Stimulated activated CD4-positive, alpha-beta T cell treated with anti-CD3 and anti-CD28 coated beads, Interleukin-4, amount 100 ng/mL, for 4 hours (primary cell): ENCODE measurements at places on chromosomes 4 and X.

DNA sequence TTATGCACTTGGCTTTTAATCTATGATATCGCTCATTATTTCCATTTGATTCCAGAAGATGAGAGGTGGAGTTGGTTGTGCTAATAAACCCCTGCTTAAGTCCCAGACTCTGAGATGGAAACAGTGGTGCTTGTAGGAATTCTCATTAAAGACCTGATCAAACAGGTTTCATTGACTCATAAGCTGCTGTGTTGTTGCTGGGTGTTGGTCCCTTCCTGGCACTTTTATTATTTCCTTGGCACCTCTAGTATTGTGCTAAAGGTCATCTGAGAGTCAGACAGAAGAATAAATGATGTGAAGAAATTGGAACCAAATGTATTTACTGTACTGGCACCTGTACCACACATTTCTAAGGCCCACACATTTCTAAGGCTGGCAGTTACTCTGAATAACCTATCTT, 544.7 kb upstream of the NR3C2 start:
- no peak for DNase-seq

GRCh38 chrX:107686026-107686425, 57.7 kb downstream of the PRPS1 start:
- DNase-seq = no peak

GRCh38 chr4:112633477-112634235, 3.1 kb downstream of the ZGRF1 start:
- no peak for DNase-seq

GRCh38 chrX:40107291-40108161, 9.8 kb upstream of the BCOR start:
- no peak for DNase-seq

DNA sequence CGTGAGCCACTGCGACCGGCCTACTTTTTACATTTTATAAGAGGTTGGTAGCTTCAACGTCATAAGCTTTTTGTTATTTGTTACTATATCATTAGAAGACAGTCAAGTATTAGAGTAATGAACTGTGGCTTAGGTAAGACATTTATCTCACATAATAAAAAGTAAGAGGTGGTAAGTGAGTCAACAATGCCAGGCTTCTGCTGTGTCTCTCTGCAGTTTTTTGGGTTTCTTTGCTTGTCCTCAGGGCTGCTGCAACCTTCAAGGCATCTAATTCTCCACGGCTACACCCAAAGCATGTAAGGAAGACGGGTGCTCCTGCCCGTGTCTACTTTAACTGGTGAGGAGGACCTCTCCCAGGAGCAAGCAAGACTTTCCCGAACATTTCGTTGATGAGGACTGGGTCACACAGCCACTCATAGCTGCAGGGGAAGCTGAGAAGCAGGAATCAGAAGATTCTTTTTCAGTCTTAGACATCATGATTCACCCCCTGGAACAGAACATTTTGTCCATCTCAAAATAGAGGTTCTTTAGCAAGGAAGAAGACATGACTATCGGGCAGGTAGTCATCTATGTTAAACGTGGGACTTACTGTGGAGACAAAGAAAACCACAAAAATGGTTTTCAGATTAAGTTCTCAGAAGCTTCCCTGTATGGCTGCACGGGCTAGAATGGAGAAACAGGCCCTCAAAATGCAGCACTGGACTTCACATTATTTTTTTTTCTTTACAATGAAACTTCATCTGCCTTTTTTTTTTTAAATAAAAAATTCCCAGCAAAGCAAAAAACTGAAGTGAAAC, 13.0 kb upstream of the RHOH start:
- DNase-seq = no peak

- no peak for DNase-seq
These were observed 756.5 kb downstream of the C4orf33 start for GRCh38 chr4:129852434-129852833.

DNA sequence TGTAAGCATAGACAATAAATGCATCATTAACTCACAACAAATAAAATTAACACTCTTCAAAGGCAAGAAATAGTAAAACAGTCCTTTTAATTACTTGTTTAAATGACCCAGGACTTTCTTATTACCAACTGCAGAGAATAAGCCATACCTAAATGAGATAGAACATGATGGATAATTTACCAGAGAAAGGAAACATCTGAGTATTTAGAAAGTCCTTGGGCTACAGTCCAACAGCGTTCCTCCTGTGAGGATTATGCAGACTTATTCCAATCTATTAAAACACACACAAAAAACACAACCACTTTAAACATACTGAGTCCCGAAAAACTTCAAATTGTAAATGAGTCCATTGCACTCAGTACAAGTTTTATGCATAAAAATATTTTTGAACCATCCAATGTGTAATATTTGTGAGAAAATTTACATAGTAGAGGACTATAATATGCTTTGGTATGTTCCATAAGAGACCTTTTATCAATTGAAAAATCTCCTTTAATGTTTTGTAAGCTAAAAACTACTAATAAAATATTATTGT, 129.2 kb downstream of the NR3C2 start:
- DNase-seq = no peak

- DNase-seq = peak; percentile 24
These were observed at the start of gene JADE3 for GRCh38 chrX:46912098-46912602. JADE3 (plus strand) TSS chrX:46912421; CDS start chrX:46984895, 72,474 bp downstream.

GRCh38 chr4:124526769-124527168, 185.8 kb downstream of the ANKRD50 start:
- no peak for DNase-seq

DNA sequence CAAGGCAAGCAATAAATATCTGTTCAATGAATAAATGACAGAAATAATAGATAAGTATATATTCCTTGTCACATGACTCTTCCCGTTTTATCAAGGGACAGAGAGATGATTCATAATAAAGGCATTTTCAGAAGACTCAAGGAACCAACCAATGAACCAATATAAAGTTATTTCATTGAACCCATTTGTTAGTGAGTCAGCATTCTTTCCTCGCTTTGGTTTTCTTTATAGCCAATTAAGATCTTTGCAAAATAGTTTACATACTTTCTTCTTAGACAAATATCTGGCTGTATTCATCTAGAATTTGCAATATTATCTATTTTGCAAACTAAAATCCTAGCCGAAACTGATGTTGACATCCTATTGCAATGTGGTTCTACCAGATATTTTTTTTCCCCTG, 269.4 kb downstream of the IL15 start:
- DNase-seq = no peak

GRCh38 chrX:71619986-71620385, 1.7 kb upstream of the CXCR3 start:
- no peak for DNase-seq

DNA sequence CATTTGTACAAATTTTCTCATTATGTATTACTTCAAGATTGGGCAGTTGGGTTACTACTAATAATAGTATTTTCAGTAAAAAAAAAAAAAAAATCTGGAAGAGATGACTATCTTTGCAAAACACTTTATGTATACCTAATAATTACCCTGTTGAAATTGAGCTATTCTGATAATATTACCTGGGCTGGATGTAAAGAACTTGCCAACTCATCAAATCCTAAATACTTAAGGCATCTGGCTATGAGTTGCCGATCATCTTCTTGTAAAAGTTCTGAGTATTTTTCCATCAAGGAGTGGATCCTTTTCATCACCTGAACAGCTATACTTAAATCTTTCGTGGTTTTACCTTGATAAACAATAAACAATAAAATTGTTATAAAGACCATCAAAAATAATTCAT, 42.7 kb downstream of the DDX60 start:
- no peak for DNase-seq

- no peak for DNase-seq
These were observed 36.3 kb upstream of the AREG start for GRCh38 chr4:74408639-74409038.

- DNase-seq = no peak
These were observed 19.9 kb downstream of the SEPTIN11 start for GRCh38 chr4:76969495-76969894.

GRCh38 chrX:134990801-134991481, at the start of gene SMIM10:
SMIM10 (plus strand) TSS chrX:134990991; CDS start chrX:134991096, 105 bp downstream.
- peak; percentile 10 for DNase-seq

DNA sequence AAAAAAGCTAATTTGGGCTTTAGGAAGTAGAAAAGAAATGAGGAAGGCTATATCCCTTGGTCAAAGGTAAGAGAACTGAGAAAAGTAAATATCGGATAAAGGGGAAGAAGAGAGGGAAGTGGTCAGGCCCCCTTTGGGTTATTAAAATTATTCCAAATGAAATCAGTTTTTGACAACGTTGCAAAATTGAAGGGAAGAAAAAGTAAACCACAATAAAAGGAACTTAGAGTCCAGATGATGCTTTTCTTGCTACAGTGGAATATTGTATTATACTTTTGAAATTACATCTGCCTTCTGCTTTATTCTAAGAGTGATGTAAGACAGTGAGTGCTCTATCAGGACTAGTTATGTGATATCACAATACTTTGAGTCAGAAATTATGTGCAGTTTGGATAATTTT, 59.4 kb upstream of the RBPJ start:
- no peak for DNase-seq

GRCh38 chr4:11954093-11954492, 525.4 kb upstream of the HS3ST1 start:
- DNase-seq = no peak

DNA sequence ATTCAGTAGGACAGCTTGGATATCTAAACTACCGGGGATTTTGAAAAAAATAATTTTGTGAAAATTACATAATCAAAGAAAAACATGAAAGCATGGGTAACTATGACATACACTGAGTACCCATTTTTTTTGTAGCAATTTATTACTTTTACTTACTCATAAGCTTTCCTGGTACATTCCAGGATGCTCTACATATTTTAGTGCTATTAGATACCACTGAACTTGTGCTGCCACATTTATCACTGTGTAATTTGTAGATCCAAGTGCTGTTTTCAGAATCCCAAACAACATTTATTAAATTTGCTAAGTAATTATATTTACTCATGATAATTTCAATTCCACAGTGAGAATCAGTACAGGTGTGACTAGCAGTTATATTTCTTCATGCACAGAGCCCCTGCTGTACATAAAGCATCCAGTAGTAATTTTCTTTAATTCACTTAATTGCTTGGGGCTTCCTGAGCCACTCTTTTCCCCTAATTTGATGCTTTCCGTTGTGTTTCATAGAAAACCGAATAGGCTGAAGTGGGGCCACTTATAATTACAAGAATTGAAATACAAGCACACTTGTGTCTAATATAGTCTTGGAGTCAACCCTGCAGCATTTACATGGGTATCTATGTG, 2254.4 kb downstream of the ARAP2 start:
- DNase-seq = no peak

GRCh38 chr4:24630937-24631336, 46.6 kb upstream of the DHX15 start:
- DNase-seq = no peak

- DNase-seq = peak; percentile 7
These were observed 763 bp downstream of the CASK start for GRCh38 chrX:41922431-41923151.

DNA sequence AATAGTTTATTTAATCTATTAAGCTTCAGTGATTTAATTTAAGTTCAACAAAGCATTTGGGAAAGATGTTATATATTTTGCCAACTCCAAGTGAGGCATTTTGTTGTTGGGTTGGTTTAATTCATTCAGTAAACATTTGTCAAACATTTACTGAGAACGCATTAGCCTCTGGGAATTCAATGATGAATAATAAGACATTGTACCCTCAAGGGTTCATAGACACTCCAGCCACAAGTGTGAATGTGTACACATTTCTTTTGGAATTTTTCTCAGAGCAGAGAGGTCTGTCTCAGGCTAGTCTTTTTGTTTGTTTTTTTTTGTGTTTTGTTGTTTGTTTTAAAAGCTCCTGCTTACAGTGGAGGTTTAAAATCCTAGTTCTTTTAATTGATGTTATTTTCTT, 203.9 kb downstream of the SOWAHB start:
- DNase-seq = no peak

DNA sequence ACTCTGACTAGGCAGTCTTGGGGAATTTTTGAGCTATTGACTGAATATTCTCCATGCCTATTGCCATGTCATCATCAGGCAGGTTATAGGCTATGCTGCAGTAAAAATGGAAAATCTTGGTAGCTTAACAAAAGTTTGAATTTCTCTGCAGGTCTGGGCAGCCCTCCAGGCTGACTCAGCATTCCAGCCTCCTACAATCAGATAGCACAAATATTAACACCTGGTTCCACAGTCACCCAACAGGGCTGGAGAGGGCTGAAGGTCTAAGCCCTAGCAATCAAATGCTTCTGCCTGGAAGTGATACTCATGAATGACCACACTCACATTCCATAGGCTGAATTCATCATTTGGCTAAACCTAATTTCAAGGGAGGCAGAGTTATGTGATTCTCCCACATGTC, 9.6 kb upstream of the PPP3CA start:
- DNase-seq = no peak

- DNase-seq = no peak
These were observed 19.1 kb upstream of the ARX start for GRCh38 chrX:25034889-25035288.

GRCh38 chrX:84666086-84666485, 163.8 kb upstream of the HDX start:
- DNase-seq = no peak
